ENCODE measurements at places on chromosomes 4 and X. TPM values are rescaled to one million over a fixed set of nuclear protein-coding genes. Genes with fewer than 3 reads are reported as not detected.

Gene TTC29
- not detected for total RNA-seq

Gene GUCY1B1
- 0.07 TPM for total RNA-seq

Gene PGAM4
- 0.83 TPM for total RNA-seq

Gene TRMT2B
- 23.3 TPM for total RNA-seq

Gene SPANXA2
- not detected for total RNA-seq

Gene PAGE2
- total RNA-seq = not detected

Gene GAB3
- 32.1 TPM for total RNA-seq
